Stimulated activated CD4-positive, alpha-beta T cell treated with anti-CD3 and anti-CD28 coated beads, Interleukin-2, amount 100 ng/mL, for 4 hours (primary cell): ENCODE measurements at places on chromosomes 4 and X.

- DNase-seq = no peak
Observed at GRCh38 chr4:8141935-8142334, 16.7 kb downstream of the ABLIM2 start.

DNA sequence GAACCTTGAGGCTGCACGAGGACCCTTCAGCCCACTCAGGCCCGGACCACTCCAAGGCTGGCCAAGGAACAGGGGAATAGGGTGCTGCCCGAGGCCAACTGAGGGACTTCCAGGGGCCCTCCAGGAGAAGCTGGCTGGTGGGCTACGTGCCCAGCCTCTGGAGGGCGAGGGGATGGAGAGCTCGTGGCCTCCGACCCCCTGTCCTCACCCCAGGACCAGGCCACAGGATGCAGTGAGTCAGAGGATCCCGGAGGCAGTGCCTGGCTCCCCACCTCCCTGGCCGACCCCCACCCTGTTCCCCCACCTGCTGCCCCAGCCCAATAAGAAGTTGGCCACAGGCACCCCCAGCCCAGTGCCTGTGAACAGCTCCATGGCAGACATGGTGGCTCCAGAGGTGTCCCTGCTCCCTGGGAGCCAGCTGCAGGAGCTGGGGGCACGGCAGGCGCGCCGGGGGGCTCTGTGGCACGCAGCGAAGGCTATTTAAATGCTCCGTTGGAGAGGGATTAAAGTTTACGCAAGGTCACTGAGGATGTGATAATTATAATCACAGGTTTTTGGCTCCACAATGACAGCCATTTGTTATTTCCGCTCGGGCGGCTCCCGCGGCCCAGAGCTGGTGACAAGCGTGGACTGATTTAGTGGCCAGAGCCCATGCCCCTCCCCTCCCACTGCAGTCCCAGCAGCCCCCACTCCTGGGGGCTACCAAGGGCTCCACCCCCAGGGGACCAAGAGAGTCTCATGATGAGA is 95.7 kb upstream of the NKX1-1 start:
- DNase-seq = no peak

GRCh38 chr4:5146248-5146647 is 95.0 kb downstream of the STK32B start:
- DNase-seq = no peak

GRCh38 chr4:87541521-87541920 is 12.3 kb upstream of the SPARCL1 start:
- no peak for DNase-seq

- DNase-seq = no peak
Observed at GRCh38 chrX:121781991-121782390, 734.6 kb downstream of the GLUD2 start.

DNA sequence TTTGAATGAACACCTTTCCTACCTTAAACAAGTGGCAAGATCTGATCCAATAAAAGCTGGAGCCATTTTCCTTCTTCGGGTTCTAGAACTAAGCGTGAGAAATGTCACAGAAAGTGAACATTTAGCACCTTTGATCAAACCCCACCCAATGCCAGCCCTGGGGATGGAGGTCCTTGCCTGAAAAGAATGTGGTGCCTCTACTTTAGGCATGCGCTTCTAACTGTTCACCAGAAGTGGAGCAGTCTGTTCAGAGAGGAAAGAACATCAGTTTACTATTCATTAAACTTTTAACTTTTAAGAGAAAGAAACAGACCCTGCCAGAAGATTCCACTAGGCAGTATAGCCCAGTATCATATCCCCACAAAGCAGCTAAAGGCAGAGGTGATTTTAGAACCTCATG is 75.9 kb downstream of the INTS12 start:
- no peak for DNase-seq

- DNase-seq = no peak
Observed at GRCh38 chrX:67543818-67544217, at the start of gene AR. Gene AR, plus strand, starts transcription at chrX:67544021. Its CDS starts 1,126 bp downstream, at chrX:67545147.

DNA sequence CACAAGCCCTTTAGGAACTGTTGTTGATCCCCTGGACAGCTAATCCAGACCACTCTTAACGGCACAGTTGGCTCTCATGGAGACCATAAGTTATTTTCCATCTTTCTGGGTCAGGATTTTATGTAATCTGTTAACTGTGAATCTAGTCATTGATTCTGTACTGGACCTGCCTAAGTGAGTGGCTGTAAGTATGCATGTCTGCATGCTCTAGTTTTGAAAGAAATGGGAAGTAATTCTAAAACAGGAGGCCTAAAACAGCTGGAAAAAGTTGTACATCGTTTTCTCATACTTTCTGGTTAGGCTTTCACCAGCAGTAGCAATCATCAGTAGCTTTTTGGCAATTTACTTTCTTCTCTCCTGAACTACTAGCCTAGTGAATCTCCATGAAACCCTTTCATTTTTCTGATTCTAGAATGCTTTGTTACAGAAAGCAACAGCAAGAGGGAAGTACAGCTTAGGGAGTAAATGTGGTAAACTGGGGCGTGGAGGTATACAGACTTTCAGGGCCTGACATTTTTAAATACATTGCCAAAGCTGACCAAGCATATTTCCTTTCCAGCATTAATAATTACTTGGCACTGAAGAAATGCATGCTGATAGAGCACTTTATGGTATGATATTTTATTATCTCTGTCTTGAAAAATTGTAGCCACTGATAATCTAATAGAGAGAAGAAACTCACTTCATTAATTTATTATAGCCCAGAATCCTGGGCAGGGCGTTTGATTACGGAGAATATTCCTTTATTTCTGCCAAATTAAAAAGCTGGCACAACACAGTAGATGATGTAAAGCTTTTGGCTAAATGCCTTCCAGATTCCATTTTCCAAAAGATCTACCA is 202.7 kb downstream of the BANK1 start:
- DNase-seq = no peak

GRCh38 chr4:117479673-117480072 is 394.3 kb upstream of the TRAM1L1 start:
- no peak for DNase-seq

DNA sequence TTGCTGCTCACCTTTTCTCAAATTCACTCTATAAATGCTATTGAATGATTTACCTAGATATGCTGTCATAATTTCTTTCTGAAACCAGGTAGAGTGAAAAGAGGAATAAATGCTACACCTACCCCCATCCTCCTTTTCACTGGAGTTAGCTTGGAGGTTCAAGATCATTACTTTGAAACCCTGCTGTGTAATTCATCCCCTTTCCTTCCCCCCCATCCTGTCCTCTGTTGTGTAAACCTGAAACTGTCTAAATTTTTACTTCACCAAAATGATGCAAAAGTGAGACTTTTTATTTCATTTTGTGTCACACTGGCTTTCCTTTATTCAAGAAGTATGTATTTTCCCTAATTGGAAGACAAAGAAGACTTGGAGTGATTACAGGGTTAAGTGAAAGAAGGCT is 5.4 kb downstream of the ZCCHC18 start:
- DNase-seq = no peak

- no peak for DNase-seq
Observed at GRCh38 chr4:10173754-10174749, 57.5 kb upstream of the WDR1 start.

GRCh38 chrX:69060631-69061408 is 104.4 kb downstream of the PJA1 start:
- no peak for DNase-seq

- no peak for DNase-seq
Observed at GRCh38 chr4:186144198-186144945, 39.9 kb downstream of the FAM149A start.

DNA sequence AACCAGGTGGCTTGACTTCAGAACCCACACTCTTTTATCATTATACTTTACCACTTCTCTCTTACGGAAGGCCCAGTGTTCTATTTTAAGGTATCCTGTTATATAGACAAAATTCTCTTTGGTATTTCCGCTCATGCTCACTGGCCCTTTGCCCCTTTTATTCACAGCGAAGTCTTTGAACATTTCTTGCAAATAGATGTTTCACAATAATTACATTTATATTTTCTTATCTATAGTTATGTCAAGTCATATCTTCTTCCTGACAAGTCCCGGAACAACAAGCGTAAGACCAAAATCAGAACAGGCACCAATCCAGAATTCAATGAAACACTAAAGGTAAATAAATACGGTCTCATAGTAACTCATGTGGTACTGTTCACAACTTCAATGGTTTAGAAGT is 102.0 kb downstream of the SYTL5 start:
- DNase-seq = no peak

DNA sequence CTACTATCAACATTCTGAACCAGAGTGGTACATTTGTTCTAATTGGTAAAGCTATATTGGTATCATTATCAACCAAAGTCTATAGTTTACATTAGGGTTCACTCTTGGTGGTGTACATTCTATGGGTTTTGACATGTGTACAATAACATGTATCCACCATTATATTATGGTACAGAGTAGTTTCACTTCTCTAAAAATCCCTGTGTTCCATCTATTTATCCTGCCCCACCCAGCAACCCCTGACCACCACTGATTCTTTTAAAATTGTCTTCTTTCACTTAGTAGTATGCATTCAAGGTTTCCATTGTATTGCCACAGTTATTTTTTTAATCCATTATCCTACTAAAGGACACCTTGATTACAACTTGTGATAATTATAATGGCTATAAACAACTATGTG is 15.3 kb upstream of the TMPRSS11D start:
- DNase-seq = no peak

DNA sequence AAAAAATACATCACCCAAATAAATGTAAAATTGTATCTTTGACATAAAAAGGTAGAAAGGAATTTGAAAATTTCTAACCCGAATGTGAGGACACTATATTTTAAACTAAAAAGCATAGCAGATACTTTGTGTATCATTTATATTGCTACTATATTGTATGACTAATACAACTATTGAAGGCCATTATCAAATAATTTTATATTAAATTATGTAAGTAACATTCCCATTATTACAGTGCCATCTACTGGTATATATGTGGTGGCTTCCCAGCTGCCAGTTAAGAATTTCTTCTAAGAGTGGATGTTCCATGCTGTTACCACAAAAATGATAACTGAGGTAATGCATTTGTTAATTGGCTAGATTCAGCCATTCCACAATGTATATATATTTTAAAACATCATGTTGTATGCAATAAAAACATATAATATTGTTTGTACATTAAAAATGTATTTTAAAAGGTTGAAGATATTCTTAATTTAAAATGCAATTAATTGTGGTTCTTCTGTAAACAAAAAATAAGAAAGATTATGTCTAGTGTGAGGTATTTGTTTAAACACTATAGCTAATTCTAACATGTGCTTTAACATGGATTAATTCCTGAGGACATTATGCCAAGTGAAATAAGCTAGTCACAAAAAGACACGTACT is 65.3 kb downstream of the EGF start:
- DNase-seq = no peak

GRCh38 chr4:10347815-10348214 is 109.4 kb downstream of the ZNF518B start:
- no peak for DNase-seq

DNA sequence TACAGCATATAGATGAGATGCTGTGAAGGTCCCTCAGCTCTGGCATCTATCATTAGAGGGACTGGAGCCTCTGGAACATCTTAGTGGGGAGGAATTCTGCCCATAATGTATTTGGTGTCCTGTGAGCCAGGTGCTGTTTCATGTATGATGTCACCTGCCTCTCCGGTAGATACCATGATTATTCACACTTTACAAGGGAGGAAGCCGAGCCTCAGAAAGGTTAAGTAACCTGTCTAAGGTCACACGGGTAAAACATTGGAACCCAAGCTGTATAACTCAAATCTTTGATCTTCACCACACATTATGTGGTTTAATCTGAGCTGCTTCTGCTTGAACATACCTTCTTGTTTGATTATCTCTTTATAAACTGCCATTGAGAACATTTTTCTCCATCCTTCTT is 442.8 kb downstream of the BCOR start:
- no peak for DNase-seq

- DNase-seq = no peak
Observed at GRCh38 chr4:160224049-160224448, 1121.2 kb downstream of the RAPGEF2 start.

DNA sequence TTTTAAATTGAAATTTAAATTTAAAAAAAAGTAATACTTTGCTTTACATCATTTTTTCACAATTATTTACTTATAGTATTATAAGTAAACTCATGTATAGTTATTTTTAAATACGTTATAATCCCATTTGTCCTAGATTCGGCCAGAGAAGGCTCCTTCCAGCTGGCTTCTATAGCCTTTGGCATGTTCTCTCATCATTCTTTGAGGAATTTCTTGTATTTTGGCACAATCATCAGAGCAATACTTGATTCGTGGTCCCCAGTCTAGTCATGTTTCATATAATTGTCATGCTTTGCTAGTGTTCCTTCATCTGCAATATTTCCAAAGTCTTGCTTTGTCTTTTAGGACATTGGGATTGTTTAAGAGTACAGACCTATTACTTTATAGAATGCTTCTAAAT is 1037.9 kb upstream of the AGA start:
- DNase-seq = no peak
